ENCODE measurements at places on chromosomes 5 and 9.

DNA sequence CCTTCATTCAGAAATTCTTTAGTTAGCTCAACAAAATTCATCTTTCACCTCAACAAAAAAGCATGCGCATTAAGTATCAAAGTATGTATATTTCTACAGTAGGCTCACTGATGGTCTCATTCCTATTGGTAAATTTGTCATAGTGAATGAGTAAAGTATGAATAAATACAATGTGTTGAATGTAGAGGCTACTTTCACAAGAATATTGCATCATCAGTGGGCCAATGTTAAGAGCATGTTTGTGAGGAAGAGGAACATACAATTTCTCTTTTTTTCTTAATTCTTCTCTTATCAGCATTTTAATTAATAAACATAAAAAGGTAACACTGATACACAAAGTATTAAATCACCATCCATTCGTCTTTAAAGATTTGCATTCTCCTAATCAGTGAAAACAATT lies 505.1 kb downstream of the CETN3 start:
- DNase-seq, result no peak

DNA sequence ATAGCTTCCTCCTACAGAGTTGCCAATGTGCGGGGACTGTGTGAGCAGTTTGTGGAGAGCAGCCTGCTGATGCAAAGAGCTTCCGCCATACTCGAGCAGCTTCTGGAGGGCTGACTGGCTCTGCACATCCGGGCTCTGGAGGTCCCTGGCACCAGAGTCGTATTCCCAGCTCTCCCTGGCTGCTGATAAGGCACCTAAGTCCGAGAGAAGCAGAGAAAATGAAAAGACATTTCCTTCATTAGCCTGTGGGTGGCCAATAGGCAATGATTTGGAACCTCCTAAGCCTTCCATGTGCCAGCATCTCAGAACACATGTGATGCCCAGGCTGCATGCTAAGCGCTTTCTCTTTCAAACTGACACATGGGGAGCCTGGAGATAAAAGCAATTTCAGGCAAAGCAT lies 94.3 kb downstream of the TSSK1B start:
- no peak for DNase-seq

- DNase-seq, result no peak
These were observed 800 bp upstream of the KCNN2 start for GRCh38 chr5:114360816-114361723.

- no peak for DNase-seq
These were observed 89.4 kb downstream of the ZNF474 start for GRCh38 chr5:122218778-122219177.

DNA sequence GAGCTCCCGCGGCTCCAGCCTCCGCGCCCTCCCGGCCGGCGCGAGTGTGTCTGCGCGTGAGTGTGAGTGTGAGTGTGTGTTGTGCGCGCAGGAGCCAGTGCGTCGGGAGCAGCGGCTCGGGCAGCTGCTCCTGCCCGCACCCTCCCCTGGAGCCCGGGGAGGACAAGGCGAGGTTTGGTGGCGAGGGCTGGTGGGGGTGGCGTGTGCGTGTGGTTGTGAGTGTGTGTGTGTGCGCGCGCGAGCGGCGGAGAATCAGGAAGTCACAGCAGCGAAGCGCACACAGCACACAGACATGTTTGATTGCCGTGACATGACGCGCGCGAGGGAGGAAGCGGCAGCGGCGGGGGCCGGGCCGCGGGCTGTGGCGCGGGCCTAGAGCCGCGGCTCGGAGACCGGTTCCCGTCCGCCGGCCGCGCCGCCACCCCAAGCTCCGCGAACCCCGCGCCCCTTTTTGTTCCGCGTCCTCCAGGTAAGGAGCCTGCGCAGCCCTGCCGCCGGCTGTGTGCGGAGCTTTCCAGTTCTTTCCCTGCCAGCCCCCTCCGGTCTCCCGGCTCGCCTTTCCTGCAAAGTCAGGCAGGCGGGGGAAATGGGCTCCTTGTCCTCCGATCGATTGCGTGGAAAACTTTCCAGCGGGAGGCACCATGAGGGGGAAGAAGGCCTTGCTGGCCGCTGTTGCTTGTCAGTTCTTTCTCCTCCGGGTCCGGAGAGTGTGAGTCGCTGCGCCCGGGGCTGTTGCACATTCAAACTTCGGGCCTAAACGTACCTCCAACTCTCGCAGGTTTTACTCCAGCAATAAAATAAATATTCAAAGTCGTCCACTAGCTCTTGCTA lies 2.4 kb downstream of the SMARCA2 start:
- peak; percentile 49 for DNase-seq

DNA sequence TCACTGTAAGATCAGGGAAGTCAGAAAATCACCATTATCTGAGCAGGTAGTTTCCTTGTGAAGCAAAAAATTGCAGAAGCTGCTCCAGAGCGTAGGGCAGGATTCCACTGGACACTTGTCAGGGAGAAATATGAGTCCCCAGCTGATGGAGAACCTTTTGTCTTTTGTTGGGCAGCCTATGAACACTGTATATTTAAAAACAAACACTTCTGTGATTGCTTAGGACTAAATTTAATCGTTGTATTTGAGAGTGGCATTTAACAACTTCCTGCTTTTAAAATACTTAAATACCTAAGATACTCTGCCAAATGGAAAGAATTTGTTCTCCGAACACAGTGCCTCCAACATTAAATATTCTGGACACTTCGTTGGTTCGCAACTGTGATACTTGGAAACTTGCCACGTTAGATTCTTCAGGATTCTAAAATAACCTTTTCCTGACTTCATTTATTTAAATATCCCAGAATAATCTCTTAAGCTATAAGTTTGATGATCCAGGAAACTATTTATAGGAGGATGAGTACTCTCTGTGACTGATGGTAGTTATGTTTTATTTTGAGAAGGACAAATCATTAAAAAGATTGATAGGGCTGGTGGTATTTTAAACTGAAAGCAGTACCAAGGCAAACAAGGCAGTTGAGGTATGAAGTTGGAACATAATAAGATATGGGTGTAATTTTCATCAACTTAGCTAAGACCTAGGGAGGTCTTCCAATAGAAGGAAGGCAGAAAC lies 2.7 kb upstream of the HSPA4 start:
- no peak for DNase-seq

- no peak for DNase-seq
These were observed 102.0 kb downstream of the ARHGAP26 start for GRCh38 chr5:142872217-142872616.

- DNase-seq, result no peak
These were observed 14.4 kb downstream of the FGD3 start for GRCh38 chr9:92961627-92962302.

- no peak for DNase-seq
These were observed 28.9 kb downstream of the FAM151B start for GRCh38 chr5:80516826-80517225.

DNA sequence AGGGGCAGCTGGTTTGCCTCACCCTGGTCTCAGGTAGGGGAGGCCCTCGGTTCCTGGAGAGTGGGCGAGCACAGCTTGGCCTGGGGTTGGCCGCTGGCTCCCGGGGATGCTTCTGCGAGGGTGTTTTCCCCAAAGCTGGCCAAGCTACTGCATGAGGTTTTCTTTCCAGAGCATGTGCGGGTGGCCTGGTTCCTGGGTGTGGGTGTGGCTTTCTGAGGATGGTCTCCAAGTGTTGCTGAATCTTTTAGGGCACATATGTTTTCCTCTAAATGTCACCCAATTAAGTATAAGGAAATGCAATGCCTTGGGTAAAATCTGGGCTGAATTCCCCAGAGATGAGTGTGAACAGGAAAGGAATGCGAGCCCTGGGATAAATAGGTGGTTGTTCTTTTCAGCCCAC lies 115.8 kb upstream of the ICE1 start:
- no peak for DNase-seq

GRCh38 chr9:29437526-29437925 lies 1864.2 kb upstream of the C9orf72 start:
- no peak for DNase-seq

DNA sequence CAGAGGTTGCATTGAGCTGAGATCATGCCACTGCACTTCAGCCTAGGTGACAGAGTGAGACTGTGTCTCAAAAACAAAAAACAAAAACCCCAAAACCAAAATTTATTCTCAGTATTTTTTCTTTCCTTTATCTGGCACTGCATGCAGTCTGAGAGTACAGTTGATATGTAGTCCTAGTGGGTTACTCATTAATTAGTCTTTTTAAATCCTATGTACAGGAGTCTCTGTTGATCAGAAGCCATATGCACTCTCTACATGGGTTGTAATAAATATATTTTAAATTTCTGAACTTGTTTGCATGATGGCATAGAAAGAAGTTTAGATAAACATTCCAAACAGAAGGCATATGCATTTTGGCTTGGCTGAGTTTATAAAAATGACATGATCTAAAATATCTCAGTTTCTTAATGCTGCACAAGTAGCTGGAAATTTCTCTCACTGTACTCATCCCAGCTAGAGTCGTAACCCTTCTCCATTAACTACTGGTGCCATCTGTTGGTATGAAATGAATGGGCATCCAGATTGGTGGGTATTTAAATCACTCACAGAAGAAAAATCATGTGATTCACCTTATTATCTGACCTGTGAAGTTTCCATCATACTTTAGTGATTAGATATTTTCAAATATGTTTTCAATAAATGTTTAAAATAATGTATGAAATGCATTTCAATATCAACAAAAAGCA lies 284.8 kb downstream of the CTNND2 start:
- no peak for DNase-seq

GRCh38 chr5:89313804-89314588 lies 431.0 kb upstream of the MEF2C start:
- no peak for DNase-seq

- DNase-seq, result no peak
These were observed 42.3 kb upstream of the MCTP1 start for GRCh38 chr5:95327211-95327610.

GRCh38 chr5:171906703-171907590 lies 99.5 kb downstream of the FBXW11 start:
- no peak for DNase-seq

GRCh38 chr5:36836831-36837230 lies 39.7 kb upstream of the NIPBL start:
- DNase-seq, result no peak

DNA sequence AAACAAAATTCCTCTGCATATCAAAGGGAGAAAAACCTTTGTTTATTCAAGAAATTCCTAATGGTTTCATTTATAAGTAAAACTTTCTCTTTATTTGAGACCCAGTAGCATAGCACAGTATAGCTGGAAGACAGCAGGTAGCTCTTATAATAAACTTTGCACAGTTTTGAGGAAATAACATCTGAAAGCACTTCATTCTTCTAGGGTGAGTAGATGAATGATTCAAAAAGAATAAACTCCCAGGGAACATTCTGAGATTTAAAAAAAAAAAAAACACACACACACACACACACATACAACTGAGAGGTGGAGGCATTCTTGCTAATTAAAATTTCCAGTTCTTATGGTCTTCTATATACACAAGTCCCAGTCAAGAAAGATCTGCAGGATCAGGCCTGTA lies 197.3 kb downstream of the BNC2 start:
- no peak for DNase-seq

- no peak for DNase-seq
These were observed 43.4 kb downstream of the COL15A1 start for GRCh38 chr9:98986866-98987651.

DNA sequence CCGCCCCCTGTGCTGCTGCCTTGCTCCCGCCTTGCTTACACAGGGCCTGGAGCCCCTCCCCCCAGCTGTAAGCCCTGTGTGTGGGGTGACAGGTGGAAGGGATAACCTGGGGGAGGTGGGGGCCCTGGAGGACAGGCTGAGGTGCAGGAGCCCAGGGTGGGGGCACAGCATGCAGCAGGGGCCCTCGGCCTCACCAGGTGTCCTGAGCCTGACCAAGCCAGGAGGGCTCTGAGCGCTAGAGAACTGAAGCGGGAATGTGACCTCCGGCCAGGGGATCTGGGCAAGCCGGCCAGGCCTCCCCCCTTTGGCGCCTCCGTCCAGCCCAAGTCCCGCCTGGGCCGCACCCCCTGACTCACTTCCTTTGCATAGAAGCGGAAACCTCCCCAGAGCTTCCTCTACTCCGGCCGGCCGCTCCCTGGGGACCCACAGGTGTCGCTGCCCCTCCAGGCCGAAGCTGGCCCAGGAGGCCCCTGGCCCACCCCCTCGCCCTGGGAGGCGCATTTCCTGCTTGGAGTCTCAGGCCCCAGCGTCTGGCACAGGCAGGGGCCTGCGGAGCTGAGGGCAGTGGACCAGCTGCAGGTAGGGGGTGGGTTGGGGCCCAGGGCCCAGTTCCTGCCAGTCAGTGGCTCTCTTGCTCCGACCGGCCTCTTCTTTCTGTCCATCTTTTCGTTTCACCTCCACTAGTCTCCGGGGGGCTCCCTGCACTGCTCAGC lies at the start of gene TOR4A:
Gene TOR4A (plus strand): TSS at position 398 of the 713 bp plus-strand sequence. CDS start 964 bp downstream, outside the sequence.
- DNase-seq, result no peak

DNA sequence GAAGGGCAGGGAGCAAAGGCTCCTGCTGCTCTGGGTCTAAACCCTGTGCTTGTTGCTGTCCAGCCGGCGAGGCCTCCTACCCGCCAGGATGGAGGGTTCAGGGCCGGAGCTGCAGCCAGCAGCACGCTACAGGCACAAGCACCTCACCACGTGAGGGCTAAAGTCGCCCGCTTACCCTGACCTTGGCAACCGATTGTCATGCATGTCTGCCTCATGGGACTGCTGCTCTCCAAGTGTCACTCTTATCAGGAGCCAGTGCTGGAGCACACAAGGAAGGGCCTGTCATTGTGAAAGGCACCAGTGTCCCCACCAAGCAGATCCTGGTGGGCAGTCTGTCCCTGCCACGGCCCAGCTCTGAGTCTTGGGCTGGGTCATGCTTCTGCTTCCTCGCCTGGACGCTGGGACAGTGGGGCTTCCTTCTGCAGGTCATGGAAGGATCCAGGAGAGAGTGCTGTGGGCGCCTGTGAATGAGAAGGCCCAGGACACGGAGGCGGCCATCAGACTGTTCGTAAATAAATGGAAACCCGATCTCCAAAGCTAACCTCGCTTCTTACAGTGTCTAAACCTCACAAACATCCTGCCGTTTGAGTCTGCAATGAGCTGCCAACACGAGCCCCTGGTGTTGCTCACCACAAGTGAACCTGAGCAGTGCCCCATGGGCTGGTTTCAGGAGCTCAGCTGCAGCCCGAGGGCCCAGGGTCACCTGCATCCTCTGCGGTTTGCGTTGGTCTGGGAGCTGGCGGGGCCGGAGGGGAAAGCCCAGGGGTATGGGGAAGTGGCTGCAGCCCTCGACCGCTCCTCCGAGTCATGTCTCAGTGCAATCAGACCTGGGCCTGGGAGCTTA lies 58.2 kb upstream of the RXRA start:
- no peak for DNase-seq

- DNase-seq, result no peak
These were observed 168.6 kb downstream of the EFNA5 start for GRCh38 chr5:107501965-107502675.

- no peak for DNase-seq
These were observed 32.3 kb downstream of the KLHL3 start for GRCh38 chr5:137703565-137703964.

Data from stimulated activated CD4-positive, alpha-beta T cell treated with anti-CD3 and anti-CD28 coated beads, Interleukin-1b, Interleukin-23, amount 100 ng/mL, for 24 hours (primary cell).